ENCODE measurements at places on chromosomes 2 and 18. TPM values are rescaled to one million over a fixed set of nuclear protein-coding genes. Genes with fewer than 3 reads are reported as not detected.

GPR75 gene
- 3.1 TPM for total RNA-seq

DSG4 gene
- total RNA-seq, result not detected

TMEM37 gene
- total RNA-seq, result not detected

ACVR2A gene
- total RNA-seq, result 2.0 TPM

G6PC2 gene
- total RNA-seq, result not detected

DNA sequence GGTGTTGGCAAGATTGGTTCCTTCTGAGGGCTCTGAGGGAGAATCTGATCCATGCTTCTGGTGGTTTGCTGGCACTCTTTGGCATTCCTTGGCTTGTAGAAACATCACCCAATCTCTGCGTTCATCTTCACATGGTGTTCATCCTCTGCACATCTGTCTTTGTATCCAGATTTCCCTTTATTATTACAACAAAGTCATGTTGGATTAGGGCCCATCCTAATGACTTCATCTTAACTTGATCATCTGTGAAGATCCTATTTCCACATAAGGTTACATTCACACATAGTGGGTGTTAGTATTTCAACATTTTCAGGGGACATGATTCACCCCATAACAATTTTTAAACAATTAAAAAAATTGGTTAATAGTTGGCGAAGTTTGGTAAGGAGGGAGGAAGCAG, 177.4 kb upstream of the CWC22 start:
- DNase-seq, result no peak
- no peaks in the 10 kb centered on the region for H3K4me1 ChIP-seq
- H3K4me3 ChIP-seq, result no peak overlapping the region
- no peaks in the 10 kb centered on the region for H3K36me3 ChIP-seq
- no peaks in the 10 kb centered on the region for H3K27me3 ChIP-seq

DNA sequence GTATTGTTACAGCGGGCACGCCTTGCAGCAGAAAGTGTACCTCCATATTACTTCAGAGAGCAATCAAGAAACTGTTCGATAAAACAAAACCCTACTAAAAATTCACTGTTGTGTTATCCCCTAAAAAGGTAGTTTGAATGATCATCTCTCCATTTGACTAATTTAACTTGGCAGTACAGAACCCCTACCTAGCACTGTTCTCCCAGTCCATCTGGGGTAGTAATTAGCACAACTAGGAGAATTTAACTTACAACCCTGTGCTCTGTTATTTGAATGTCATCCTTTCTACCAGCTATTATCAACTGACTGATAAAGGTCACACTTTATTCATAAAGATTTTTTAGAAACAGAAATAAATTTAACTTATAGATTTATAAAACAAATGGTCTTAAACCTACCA, 121.2 kb downstream of the EPB41L3 start:
- H3K4me3 ChIP-seq, result no peak overlapping the region
- no peaks in the 10 kb centered on the region for H3K36me3 ChIP-seq
- peaks cover 5% of the 10 kb centered on the region for H3K27me3 ChIP-seq
- no peak for DNase-seq
- no peak overlapping the region for H3K27ac ChIP-seq
- H3K4me1 ChIP-seq, result no peaks in the 10 kb centered on the region

GRCh38 chr2:105328281-105329196, 996 bp downstream of the TGFBRAP1 start:
- DNase-seq, result peak; percentile 69
- H3K36me3 ChIP-seq, result peaks cover 13% of the 10 kb centered on the region
- H3K27me3 ChIP-seq, result no peaks in the 10 kb centered on the region
- peaks cover 30% of the 10 kb centered on the region for H3K4me1 ChIP-seq
- H3K27ac ChIP-seq, result peak overlapping the region; percentile 93
- H3K4me3 ChIP-seq, result peak overlapping the region; percentile 91

DNA sequence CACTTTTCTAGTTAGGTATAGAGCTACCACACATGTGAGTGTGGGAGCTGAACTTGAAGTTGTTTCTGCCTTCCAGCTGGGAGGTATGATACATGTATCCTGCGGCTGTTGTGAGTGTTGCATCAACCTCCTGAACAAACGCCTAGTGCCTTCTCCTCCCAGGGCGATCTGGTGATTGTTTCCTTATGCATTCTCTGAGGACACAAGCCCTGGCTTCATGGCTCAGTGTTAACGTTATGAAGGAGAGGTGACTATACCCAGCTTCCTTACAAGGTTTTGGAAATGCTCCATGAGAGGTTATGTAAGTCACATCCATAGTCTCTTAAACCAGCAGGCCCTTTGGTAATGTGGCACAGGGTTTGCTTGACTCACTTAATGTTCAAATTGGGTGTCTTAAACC, 64.9 kb downstream of the SPRED2 start:
- DNase-seq, result no peak
- H3K27ac ChIP-seq, result no peak overlapping the region
- peaks cover 2% of the 10 kb centered on the region for H3K36me3 ChIP-seq
- H3K27me3 ChIP-seq, result peaks cover 5% of the 10 kb centered on the region
- H3K4me3 ChIP-seq, result no peak overlapping the region

DNA sequence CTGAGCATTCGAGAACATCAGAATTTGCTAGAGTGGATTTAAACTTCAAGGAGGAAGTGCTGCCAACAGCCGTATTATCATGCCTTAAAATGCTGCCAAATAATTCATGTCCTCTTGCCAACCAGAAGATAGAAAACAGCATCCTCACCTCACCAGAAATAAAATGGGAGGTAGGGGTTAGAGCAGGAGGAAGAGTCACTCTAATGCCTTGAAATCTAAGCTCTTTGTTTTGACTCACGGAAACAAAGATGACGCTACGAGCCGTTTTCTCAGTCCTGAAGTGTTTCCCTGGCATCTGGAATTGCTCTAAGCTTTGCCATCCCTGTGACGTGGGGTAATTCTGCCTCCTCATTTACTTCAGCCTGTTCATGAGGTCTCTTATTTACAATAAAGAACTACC, 97.1 kb downstream of the PRPF40A start:
- H3K27ac ChIP-seq, result no peak overlapping the region
- peaks cover 2% of the 10 kb centered on the region for H3K4me1 ChIP-seq
- peaks cover 6% of the 10 kb centered on the region for H3K36me3 ChIP-seq
- H3K27me3 ChIP-seq, result peaks cover 2% of the 10 kb centered on the region
- H3K4me3 ChIP-seq, result no peak overlapping the region

- no peaks in the 10 kb centered on the region for H3K4me1 ChIP-seq
- no peak overlapping the region for H3K27ac ChIP-seq
- H3K4me3 ChIP-seq, result no peak overlapping the region
- peaks cover 16% of the 10 kb centered on the region for H3K36me3 ChIP-seq
- no peaks in the 10 kb centered on the region for H3K27me3 ChIP-seq
Observed at GRCh38 chr2:232586943-232587505, 36.5 kb downstream of the EIF4E2 start.

- no peak overlapping the region for H3K4me3 ChIP-seq
- DNase-seq, result no peak
- H3K27me3 ChIP-seq, result no peaks in the 10 kb centered on the region
- no peaks in the 10 kb centered on the region for H3K36me3 ChIP-seq
Observed at GRCh38 chr2:48423376-48423775, 106.6 kb upstream of the STON1 start.

DNA sequence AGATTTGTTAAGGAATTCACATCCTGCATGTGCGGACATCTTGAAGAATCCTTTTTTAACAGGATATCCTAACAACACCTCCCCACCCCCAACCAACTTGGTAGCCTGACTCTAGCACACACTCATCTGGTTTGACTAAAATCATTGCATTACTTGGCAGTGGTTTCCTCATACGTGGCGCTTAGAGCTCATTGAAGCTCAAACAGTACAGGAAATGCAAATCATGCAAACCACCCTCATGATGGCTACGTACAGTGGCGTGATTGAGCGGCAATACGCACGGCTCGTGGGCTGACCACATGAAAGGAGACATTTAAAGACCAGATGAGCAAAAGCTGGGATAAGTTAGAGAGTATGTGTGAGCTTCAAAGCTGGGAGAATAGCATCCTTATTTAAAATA, 336.2 kb downstream of the ZEB2 start:
- no peaks in the 10 kb centered on the region for H3K27me3 ChIP-seq
- peak overlapping the region; percentile 86 for H3K27ac ChIP-seq
- peaks cover 16% of the 10 kb centered on the region for H3K36me3 ChIP-seq
- peak overlapping the region; percentile 60 for H3K4me3 ChIP-seq
- DNase-seq, result peak; percentile 92
- H3K4me1 ChIP-seq, result peaks cover 28% of the 10 kb centered on the region

DNA sequence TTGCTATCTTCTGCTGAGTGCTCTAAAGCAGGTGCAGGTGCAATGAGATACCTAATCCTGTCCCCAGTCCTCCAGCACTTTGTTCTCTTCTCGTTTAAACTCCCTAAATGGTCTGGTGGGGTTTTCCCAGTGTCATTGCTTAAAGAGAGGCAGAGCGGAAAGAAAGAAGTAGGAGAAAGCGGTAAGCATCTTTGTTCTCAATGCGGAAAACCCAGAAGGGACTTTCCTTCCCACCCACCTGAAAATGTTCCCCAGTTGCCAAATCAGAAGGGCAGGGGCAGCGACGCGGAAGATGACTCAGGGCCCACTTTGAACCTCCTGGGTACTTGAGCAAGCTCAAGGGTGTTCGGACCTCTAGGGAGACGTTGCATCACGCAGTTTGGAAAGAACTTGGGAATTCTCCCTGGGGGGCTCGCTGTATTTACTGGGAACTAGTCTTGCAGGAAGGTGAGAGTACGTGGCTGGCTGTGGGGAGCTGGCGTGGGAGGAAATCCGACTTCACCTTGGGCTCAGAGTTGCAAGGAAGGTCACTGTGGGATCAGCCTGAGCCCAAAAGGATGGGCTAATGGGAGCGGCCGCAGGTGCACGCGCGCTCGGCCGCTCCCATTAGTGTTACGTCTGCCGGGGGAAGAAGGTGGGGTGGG, 589 bp upstream of the SGPP2 start:
- H3K4me3 ChIP-seq, result peak overlapping the region; percentile 90
- H3K27ac ChIP-seq, result peak overlapping the region; percentile 98
- DNase-seq, result peak; percentile 80
- H3K27me3 ChIP-seq, result peaks cover 27% of the 10 kb centered on the region
- H3K4me1 ChIP-seq, result peaks cover 48% of the 10 kb centered on the region

DNA sequence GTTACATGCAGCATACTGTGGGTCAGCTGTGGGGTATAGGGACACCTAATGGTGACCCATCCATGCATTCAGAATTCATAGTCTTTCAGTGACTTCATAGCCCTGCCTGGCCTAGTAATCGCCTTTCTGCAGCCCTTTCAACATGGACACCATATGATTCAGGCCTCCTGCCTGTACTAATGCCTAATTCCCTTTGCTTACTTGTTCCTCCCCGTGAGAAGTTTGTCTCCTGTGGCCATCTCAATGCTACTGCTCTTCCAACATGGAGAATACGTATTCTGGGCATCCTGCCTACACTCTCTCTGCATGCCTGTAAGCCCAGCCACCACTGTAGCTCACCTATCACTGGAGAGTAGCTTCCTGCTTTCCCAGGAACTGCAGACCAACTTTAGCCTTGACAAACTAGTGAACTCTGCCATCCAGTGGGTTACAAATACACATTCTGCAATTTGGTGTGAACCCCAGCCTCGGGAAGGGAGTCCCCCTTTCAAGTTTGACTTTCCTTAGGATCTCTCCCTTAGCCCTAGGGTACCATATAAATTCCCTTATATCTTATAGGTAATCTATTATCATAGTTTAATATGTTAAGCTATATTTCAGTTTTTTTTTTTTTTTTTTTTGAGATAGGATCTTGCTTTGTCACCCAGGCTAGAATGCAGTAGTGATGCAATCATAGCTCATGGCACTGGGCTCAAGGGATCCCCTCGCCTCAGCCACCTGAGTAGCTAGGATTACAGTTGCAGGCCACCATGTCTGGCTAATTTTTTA, 22.3 kb downstream of the M1AP start:
- no peak overlapping the region for H3K27ac ChIP-seq
- no peak overlapping the region for H3K4me3 ChIP-seq
- no peaks in the 10 kb centered on the region for H3K36me3 ChIP-seq
- peak; percentile 53 for DNase-seq
- peaks cover 12% of the 10 kb centered on the region for H3K27me3 ChIP-seq
- no peaks in the 10 kb centered on the region for H3K4me1 ChIP-seq

GRCh38 chr2:241149925-241150659, at the start of gene PPP1R7:
Gene PPP1R7, plus strand, starts transcription at chr2:241150467. Its CDS starts 29 bp downstream, at chr2:241150496.
- H3K36me3 ChIP-seq, result peaks cover 16% of the 10 kb centered on the region
- H3K4me3 ChIP-seq, result peak within 1 kb of the TSS; percentile 96
- DNase-seq, result peak; percentile 98
- peaks cover 49% of the 10 kb centered on the region for H3K4me1 ChIP-seq

GRCh38 chr2:239954166-239955086, 70.7 kb downstream of the NDUFA10 start:
- H3K4me3 ChIP-seq, result no peak overlapping the region
- no peaks in the 10 kb centered on the region for H3K4me1 ChIP-seq
- peaks cover 1% of the 10 kb centered on the region for H3K36me3 ChIP-seq
- no peaks in the 10 kb centered on the region for H3K27me3 ChIP-seq

- no peak for DNase-seq
- peaks cover 66% of the 10 kb centered on the region for H3K36me3 ChIP-seq
- peaks cover 74% of the 10 kb centered on the region for H3K4me1 ChIP-seq
- H3K4me3 ChIP-seq, result no peak overlapping the region
Observed at GRCh38 chr2:95051626-95052025, 26.1 kb downstream of the MAL start.

- H3K27ac ChIP-seq, result no peak overlapping the region
- no peak overlapping the region for H3K4me3 ChIP-seq
- H3K27me3 ChIP-seq, result peaks cover 3% of the 10 kb centered on the region
Observed at GRCh38 chr2:165835363-165835762, 41.3 kb upstream of the GALNT3 start.

DNA sequence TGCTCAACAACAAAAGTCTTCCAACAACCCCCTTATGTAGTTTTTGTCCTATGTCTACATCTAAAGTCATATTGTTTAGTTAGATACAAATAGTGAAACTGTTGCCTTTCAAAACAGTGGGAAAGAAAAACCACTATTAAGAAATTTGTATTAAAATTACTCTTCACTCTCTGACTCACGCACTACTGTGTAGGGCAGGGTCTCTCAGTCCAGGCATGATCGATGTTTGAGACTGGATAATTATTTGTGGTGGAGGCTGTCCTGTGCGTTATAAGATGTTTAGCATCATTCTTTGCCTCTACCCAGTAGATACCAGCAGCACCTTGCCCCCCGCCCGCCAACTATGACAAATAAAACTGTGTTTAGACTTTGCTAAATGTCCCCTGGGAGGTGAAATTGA, 369.4 kb upstream of the ZEB2 start:
- H3K27ac ChIP-seq, result no peak overlapping the region
- H3K27me3 ChIP-seq, result no peaks in the 10 kb centered on the region
- no peak overlapping the region for H3K4me3 ChIP-seq
- H3K4me1 ChIP-seq, result no peaks in the 10 kb centered on the region

DNA sequence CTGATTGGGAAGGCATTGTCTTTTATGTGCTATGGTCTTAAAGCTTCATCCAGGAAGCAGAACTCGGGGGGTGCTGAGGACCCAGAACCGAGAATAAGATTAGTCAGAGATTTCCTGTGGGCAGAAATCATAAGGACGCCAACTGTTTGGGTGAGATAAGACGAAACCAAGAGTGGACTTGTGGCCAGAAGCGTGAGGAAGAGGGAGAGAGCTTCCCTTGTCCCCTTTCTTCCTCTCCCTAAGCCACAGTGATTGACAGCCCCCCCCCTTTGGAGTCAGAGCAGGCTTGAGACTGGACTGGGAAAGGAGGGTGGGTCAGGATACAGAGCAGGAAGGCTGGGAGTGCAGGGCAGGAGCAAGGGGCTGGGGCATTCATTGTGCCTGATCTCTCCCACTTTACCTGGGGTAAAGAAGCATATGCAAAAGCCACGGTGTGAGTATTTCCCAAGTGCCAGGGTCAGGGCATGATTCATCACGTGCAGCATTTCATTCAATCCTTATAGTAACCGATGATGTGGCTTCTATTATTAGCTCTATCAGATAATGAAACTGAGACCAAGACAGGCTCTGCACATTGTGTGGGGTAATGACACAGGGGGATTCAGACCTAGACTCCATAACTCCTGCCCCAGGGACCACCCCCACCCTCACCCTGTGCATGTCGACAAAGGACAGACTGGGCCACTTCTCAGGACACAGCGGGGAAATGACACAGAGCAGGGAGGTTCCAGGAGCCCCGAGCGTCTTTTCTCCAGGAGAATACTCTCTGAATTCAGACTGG, 3.0 kb upstream of the IL1RN start:
- H3K27ac ChIP-seq, result no peak overlapping the region
- H3K27me3 ChIP-seq, result peaks cover 2% of the 10 kb centered on the region
- H3K36me3 ChIP-seq, result no peaks in the 10 kb centered on the region
- DNase-seq, result no peak
- H3K4me1 ChIP-seq, result peaks cover 44% of the 10 kb centered on the region
